ENCODE measurements at places on chromosomes 12 and 14. TPM values are rescaled to one million over a fixed set of nuclear protein-coding genes. Genes with fewer than 3 reads are reported as not detected.

- DNase-seq, result no peak
Observed at GRCh38 chr14:39266525-39266870, 32.8 kb downstream of the MIA2 start.

GRCh38 chr12:10624605-10625004 is 11.2 kb upstream of the MAGOHB start:
- DNase-seq, result no peak

DNA sequence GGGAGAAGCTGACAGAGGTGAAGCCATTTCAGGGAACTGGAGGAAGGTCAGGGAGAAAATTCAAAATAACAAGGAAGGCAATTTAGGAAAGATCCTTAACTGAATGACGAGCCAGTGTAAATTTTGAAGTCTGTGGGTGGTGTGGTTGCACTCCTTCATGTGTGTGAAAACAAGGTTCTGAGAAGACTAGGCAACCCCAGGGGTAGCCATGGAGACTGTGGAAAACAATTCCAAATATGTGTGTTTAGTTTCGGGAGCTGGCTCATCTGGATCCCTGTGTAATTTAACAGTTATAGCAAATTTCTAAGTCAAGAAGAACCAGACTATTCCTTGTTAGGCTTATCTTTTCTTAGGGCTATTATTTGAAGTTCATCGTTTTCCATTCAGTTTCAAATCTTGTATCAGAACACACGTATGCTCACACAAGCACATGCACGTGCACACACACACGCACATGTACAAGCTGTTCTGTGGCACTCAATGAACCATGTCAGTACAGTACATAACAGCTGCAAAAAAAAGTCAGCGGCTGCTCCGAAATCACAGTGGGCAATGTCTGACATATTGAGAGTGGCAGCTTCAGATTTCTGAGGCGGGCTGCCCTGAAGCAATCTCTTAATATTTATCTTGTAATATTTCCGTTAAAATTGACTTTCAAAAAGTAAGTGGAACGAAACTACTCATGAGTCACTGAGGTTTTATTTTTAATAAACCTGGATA is 411.2 kb downstream of the AEBP2 start:
- DNase-seq, result no peak

TMEM132C gene
- not detected for total RNA-seq

KLRD1 gene
- 0.08 TPM for total RNA-seq

GRCh38 chr14:51648296-51648695 is 3.4 kb upstream of the FRMD6 start:
- no peak for DNase-seq

GRCh38 chr12:102197789-102198188 is at the start of gene PMCH:
Gene PMCH (minus strand): TSS chr12:102197833. CDS start chr12:102197770, 63 bp downstream.
- peak; percentile 46 for DNase-seq

ANO4 gene
- total RNA-seq, result not detected

DNA sequence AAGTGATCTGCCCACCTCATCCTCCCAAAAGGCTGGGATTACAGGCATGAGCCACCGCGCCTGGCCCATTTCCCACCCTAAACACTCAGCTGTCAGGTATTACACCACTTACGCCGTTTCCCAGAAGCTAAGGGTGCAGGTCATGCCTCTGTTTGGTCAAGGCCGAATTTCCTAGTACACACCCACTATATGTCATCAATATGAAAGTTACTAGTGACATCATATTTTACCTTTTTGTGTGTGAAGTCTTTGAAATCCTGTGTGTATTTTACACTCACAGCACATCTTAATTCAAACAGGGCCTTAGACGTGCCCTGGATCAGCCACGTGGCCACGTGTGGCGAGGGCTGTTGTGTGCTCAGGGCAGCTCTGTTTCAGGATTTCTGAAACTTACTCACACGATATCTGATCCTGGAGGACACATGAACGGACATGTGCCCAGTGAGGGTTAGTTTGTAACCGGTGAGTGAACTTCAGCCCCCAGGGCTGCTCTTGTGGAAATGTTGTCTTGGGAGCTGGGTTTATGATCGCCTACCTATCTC is 51.8 kb downstream of the GLT1D1 start:
- no peak for DNase-seq

- no peak for DNase-seq
Observed at GRCh38 chr12:121295746-121296617, 527 bp downstream of the CAMKK2 start.

DNA sequence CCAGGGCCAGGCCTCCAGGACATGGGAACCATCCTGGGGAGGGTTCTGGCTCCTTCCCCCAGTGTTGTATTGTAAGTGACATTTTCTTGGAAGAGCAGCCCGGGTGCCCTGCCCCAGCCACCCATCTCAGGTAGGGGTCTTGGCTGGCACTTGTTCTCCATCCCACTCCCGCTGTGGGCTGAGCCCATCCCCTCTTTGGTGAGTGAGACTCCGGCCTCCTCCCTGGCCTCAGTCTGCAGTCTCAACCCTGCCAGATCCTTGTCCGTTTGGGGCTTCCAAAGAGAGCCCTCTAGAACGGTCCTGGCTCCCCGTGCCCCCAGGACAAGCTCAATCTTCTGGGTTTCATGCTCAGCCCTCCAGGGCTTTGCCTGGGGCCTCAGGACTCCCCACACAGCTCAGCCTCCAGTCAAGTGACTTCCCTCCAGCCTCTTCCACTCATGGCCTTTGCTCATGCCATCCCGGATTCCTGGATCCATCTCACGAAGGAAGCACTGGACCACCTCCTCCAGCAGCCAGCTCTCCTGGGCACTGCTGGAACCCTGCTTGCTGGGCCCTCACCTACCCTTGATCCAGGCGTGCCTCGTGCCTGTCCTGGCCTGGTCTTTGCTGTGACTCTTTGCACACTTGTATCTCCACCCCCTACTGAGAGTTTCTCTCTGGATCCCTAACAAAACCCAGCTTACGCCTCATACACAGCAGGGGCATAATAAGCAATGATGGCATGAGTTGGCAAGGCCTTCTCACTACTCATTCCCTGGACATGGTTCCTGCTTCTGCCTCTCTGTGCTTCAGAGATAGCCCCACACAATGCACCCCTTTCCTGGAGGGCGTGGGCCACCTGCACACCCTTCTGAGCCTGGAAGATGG is 297.4 kb upstream of the RTL1 start:
- no peak for DNase-seq

LMBR1L gene
- 16.0 TPM for total RNA-seq
